ENCODE measurements at places on chromosomes 13 and 19.

DNA sequence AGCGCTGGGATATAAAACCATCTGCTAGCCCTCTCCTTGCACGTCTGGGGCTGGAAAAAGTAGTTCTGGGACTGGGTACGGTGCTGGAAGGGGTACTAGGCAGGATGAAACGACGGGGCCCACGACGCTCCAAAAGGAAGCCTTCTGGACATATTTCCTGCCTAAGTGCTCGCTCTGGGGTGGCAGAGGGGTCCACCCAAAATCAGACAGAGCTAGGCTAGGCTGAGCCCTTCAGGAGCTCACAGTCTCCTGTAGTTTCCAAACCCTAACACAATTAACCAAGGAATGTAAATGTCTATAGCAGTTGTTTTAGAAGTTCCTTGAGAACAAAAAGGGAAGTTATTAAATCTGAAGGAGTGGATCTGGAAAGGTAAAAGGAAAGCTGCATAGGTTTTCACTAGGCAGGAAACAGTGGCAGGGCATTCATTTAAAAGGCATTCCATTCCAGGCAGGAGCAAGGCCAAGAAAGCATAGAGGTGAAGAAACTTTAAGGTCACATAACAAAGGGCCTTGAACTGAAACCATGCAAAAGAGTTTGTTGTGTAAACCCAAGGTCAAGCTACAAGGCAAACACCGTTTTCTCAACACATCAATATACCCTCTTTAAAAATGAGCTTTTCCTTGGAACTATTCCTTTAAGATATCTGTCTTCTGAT is 634 bp upstream of the DIAPH3 start:
- DNase-seq = no peak

- peak; percentile 40 for DNase-seq
Measured at GRCh38 chr13:51935326-51936171, 73.8 kb downstream of the CCDC70 start.

GRCh38 chr19:55179606-55180484 is at the start of gene SYT5:
TSS of gene SYT5 (minus strand) at chr19:55180289. CDS start at chr19:55179041, 1,248 bp downstream.
- no peak for DNase-seq

DNA sequence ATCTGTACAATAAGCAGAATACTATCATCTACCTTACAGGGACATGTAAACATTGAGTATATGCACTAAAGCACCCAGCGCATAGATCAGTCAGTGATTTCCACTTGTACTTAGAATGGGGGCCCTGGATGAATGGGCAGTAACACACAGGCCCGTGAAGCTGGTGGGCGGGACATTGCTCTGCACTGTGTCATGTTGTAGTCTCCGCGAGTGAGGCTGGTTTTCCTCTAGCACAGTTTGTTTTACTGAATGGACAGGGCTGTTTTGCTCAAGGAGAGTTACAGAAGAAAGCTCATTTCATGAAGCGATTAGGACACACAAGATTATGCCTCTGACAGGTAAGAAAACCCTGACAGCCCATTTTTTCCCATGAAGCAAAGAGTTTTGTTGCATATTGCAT is 86.4 kb upstream of the SOX21 start:
- no peak for DNase-seq

- no peak for DNase-seq
Measured at GRCh38 chr19:42202290-42202880, 15.1 kb downstream of the DEDD2 start.

- no peak for DNase-seq
Measured at GRCh38 chr13:71770710-71771109, 96.3 kb downstream of the DACH1 start.

DNA sequence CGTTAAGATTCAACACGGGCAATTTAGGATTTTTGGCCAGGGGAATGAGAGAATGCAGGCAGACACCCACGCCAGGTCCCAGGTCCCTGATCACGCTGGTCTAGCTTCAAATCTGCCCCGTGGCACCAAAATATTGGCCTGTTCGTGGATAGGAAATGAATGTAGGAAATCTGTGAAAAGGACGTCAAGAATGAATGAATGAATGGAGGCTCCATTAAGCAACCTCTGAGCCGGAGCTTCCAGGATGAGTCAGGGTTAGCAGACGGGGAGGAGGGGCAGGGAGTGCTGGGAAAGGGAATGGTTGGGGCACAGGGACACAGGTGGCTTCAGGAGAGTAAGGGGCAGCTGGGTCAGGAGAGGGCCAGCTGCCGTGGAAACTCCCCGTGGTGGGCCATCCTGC is 4.2 kb downstream of the SULT2B1 start:
- DNase-seq = peak; percentile 64
